Uterus (tissue), 4 donors: ENCODE measurements at places on chromosomes 7 and 10. TPM values are rescaled to one million over a fixed set of nuclear protein-coding genes. Genes with fewer than 3 reads are reported as not detected.

DNA sequence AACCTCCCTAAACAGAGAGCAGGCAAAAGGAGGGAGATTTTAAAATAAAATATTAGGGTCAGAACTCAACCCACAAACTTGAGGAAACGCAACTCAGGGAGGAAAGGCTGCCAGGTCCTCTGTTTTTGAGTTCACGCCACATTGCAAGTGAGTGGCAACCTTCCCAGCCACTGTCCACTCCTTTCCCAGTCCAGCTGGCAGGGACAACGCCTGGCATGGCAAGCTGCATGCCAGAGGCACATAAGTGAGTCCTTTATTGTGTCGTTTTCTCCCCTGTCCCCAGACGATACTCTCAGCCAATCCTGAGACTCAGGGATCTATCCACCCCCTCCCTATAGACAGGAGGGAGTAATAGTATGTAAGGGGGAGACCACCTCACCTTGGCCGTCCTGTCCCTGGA, 22.4 kb downstream of the FBXW4 start:
- no peaks in the 10 kb centered on the region for H3K36me3 ChIP-seq
- no peaks in the 10 kb centered on the region for H3K4me1 ChIP-seq
- no peak overlapping the region for H3K27ac ChIP-seq
- no peak overlapping the region for H3K4me3 ChIP-seq

DNA sequence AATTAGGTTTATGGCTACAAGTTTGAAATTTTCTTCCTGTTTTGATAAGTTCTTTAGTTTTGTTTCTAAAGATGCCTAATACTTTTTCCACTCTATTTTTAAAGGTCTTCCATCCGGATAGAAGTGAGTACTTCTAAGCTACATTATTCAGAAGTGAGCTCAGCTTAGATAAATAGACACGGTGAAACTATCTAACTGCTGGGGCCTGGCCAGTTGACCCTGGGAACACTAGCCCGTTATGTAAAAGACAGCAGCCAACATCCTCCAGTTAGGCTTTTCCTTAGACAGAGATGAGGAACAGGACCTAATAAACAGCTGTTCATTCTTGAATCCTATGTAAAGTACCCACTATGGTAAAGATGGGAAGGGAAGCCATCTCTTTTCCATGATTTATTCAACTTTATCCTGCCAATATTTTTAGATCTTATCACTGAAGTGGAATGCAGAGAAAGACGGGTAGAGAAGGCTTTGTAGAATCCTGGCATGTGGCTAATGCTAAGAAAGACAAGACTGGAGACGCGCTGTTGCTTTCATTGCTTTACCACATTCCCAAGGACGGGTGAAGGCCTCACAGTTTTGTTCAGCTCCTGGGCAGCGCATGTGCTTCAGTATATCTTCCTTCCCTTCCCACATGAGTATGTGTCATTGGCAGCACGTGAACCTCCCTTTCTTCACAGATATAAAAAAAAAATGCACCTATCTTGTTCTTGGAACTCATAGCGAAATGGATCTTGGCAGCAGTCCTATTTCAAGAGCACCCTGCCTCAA, 340.0 kb upstream of the MEOX2 start:
- DNase-seq = no peak
- no peak overlapping the region for H3K4me3 ChIP-seq
- no peaks in the 10 kb centered on the region for H3K27me3 ChIP-seq
- peaks cover 4% of the 10 kb centered on the region for H3K4me1 ChIP-seq
- peak overlapping the region; percentile 44 for H3K27ac ChIP-seq

- H3K4me3 ChIP-seq = no peak overlapping the region
- H3K4me1 ChIP-seq = no peaks in the 10 kb centered on the region
- no peak for DNase-seq
- H3K27ac ChIP-seq = no peak overlapping the region
- no peaks in the 10 kb centered on the region for H3K36me3 ChIP-seq
These were observed 119.6 kb downstream of the KLF6 start for GRCh38 chr10:3665316-3665908.

GRCh38 chr10:126565441-126565840, 105.1 kb downstream of the C10orf90 start:
- no peaks in the 10 kb centered on the region for H3K4me1 ChIP-seq
- no peaks in the 10 kb centered on the region for H3K27me3 ChIP-seq
- no peaks in the 10 kb centered on the region for H3K36me3 ChIP-seq

DNA sequence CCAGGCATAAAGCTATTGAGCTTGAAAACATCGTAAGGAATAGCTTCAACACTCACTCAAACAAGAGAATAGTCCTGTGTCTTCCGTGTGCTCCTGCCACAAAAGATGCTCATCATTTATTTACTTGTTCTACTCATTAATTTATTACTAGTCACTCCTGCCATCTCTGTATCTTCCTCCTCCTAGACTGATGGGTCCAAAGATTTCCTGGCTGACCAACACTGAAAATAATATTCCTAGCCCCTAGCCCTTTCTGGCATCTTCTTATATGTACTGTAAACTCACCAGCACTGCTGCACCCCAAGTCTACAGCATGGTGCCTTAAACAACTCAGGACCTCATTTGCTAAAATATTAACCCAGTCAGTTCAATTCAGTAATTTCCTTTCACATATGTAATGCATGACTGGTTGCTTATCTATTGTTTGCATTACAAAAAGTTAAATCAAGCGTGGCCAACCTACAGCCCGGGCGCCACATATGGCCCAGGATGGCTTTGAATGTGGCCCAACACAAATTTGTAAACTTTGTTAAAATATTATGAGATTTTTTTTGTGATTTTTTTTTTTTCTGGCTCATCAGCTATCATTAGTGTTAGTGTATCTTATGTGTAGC, 86.7 kb upstream of the GSDME start:
- H3K36me3 ChIP-seq = no peaks in the 10 kb centered on the region
- no peak for DNase-seq
- no peaks in the 10 kb centered on the region for H3K4me1 ChIP-seq

OR2A5 gene
- not detected for total RNA-seq

VTI1A gene
- total RNA-seq = 38.4 TPM

RP9 gene
- 8.8 TPM for total RNA-seq

ALOX5 gene
- 3.5 TPM for total RNA-seq
